SK-N-SH (cell line): ENCODE measurements at places on chromosomes 1 and 21. TPM values are rescaled to one million over a fixed set of nuclear protein-coding genes. Genes with fewer than 3 reads are reported as not detected.

GRCh38 chr1:18481921-18482701 is 1.4 kb downstream of the KLHDC7A start:
- no peak overlapping the region for H3K4me3 ChIP-seq
- peak; percentile 61 for DNase-seq
- H3K27me3 ChIP-seq = no peaks in the 10 kb centered on the region
- H3K27ac ChIP-seq = no peak overlapping the region
- H3K4me1 ChIP-seq = no peaks in the 10 kb centered on the region

DNA sequence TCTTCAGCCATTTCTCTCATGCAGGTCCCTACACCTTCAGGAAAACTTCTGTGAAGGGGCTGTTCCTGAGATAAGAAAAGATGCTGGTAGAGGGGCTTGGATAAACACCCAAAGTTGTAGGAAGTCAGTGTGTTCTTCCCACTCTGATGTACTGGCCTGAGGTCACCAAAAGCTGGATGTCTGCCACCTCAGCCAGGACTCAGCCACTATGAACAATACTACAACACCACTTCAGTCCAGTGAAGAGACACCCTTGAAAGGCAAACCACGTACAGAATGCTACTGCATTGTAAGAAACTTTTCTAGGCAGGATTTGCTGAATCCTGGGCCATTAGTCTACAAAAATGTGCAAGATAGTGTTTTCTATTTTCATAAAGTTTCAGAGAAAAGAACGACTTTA is 2.4 kb downstream of the PTPN14 start:
- DNase-seq = no peak
- peaks cover 9% of the 10 kb centered on the region; the same call in 1 of the 2 replicates for H3K36me3 ChIP-seq
- peak overlapping the region; percentile 81; the same call in 1 of the 2 replicates for H3K4me3 ChIP-seq
- no peak overlapping the region for H3K27ac ChIP-seq
- peaks cover 20% of the 10 kb centered on the region for H3K4me1 ChIP-seq
- H3K27me3 ChIP-seq = no peaks in the 10 kb centered on the region

DNA sequence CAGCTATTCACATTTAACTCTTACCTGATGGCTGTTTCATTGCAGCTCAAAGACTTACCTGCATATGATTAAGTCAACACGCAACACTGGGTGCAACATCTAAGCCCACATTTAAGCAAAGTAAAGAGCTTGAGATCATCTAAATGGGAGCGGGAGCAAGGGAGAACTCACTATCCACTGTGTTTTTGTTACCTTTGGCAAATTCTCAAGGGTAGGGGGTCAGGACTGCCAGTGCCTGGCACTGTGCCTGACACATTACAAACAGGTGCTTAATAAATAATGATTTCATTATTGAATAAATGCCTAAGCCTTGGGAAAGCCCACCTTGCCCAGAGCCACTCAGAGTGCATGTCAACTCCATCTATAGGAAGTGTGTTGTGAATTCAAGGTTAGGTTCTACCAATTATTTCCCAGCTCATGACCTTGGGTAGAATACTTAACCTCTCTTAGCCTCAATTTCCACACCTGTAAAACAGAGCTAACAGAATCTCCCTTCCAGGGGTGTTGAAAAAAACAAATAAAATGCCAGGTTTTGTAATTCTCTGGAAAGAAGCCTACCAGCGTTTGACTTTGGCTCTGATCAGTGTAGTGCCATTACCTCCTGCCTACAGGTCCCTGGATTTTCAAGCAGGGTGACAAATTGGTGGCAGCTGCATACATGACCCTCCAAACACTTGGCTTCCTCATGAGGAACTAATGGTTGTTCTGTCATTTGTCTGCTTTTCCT is 109.7 kb downstream of the TGFBR3 start:
- no peaks in the 10 kb centered on the region for H3K36me3 ChIP-seq
- no peak for DNase-seq
- no peak overlapping the region for H3K27ac ChIP-seq
- H3K4me1 ChIP-seq = peaks cover 5% of the 10 kb centered on the region; the same call in 1 of the 2 replicates
- H3K4me3 ChIP-seq = no peak overlapping the region
- H3K27me3 ChIP-seq = peaks cover 30% of the 10 kb centered on the region

DNA sequence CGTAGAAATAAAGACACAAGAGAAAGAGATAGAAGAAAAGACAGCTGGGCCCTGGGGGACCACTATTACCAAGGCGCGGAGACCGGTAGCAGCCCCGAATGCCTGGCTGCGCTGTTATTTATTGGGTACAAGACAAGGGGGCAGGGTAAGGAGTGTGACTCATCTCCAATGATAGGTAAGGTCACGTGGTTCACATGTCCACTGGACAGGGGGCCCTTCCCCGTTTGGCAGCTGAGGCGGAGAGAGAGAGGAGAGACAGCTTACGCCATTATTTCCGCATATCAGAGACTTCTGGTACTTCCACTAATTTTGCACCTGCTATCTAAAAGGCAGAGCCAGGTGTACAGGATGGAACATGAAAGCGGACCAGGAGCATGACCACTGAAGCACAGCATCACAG is 4.1 kb upstream of the TPRG1L start:
- DNase-seq = no peak
- H3K36me3 ChIP-seq = no peaks in the 10 kb centered on the region
- no peak overlapping the region for H3K4me3 ChIP-seq
- no peak overlapping the region for H3K27ac ChIP-seq
- peaks cover 22% of the 10 kb centered on the region; the same call in 1 of the 2 replicates for H3K4me1 ChIP-seq

GRCh38 chr1:156500543-156500792 is at the start of gene MEF2D:
Gene MEF2D, minus strand, starts transcription at chr1:156500775. Its CDS starts 17,483 bp downstream, at chr1:156483292.
- H3K36me3 ChIP-seq = no peaks in the 10 kb centered on the region
- H3K27me3 ChIP-seq = no peaks in the 10 kb centered on the region
- peak within 1 kb of the TSS; percentile 100 for H3K27ac ChIP-seq
- DNase-seq = no peak

GRCh38 chr21:34088752-34089151 is 15.4 kb downstream of the MRPS6 start:
- H3K27me3 ChIP-seq = no peaks in the 10 kb centered on the region
- 0 out of 2 replicates have a peak, but pooled peaks cover 5% of the 10 kb centered on the region for H3K36me3 ChIP-seq
- peaks cover 6% of the 10 kb centered on the region for H3K4me1 ChIP-seq
- H3K4me3 ChIP-seq = no peak overlapping the region
- no peak overlapping the region for H3K27ac ChIP-seq

OR2T35 gene
- not detected in 2 replicates for polyA plus RNA-seq

KRTAP11-1 gene
- not detected in 2 replicates for polyA plus RNA-seq

NADK gene
- 66.2 and 70.4 TPM in 2 replicates for polyA plus RNA-seq

RALGPS2 gene
- 5.1 and 8.2 TPM in 2 replicates for polyA plus RNA-seq

LMOD1 gene
- 2.7 and 4.9 TPM in 2 replicates for polyA plus RNA-seq
